ENCODE measurements at places on chromosomes 11 and 22. TPM values are rescaled to one million over a fixed set of nuclear protein-coding genes. Genes with fewer than 3 reads are reported as not detected.

The GUCY1A2 gene
- 1.3 TPM for polyA plus RNA-seq

The MS4A6E gene
- polyA plus RNA-seq: 0.16 TPM

The DNHD1 gene
- polyA plus RNA-seq: 13.7 TPM

The DDI1 gene
- polyA plus RNA-seq: not detected

The L3MBTL2 gene
- polyA plus RNA-seq: 10.1 TPM

The SCO2 gene
- 2.3 TPM for polyA plus RNA-seq

The RASSF7 gene
- polyA plus RNA-seq: 43.9 TPM

The TRIM49 gene
- polyA plus RNA-seq: not detected

The OR5B21 gene
- not detected for polyA plus RNA-seq

The NDUFA6 gene
- polyA plus RNA-seq: 94.7 TPM

The MMP7 gene
- polyA plus RNA-seq: 28.8 TPM

The GLB1L3 gene
- polyA plus RNA-seq: not detected

The LRRC32 gene
- polyA plus RNA-seq: 101 TPM

The MRGPRX4 gene
- not detected for polyA plus RNA-seq

The WBP2NL gene
- 0.45 TPM for polyA plus RNA-seq

The ELMOD1 gene
- not detected for polyA plus RNA-seq

The TEX54 gene
- polyA plus RNA-seq: not detected
